ENCODE measurements at places on chromosomes 4 and X. TPM values are rescaled to one million over a fixed set of nuclear protein-coding genes. Genes with fewer than 3 reads are reported as not detected.

- DNase-seq, result no peak
These were observed 72.9 kb downstream of the COMMD8 start for GRCh38 chr4:47390428-47391125.

DNA sequence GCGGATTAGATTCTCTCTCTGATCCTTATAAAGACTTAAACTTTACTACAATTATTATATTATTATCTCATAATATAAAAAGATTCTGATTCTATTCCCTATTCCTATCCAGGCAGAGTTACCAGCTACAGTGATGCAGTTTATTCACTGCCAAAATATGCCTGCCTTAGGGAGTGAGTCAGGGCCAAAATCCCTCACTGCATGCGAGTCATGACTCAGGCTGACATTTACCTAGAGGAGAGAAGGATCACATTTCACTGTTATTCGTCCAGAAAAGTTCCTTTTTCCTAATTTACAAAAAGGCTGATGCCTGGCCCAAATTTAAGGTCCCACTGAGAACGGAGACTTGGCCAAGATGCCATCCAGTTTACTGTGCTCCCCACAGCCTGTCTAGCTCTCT, 168.5 kb upstream of the LDB2 start:
- DNase-seq, result no peak

DNA sequence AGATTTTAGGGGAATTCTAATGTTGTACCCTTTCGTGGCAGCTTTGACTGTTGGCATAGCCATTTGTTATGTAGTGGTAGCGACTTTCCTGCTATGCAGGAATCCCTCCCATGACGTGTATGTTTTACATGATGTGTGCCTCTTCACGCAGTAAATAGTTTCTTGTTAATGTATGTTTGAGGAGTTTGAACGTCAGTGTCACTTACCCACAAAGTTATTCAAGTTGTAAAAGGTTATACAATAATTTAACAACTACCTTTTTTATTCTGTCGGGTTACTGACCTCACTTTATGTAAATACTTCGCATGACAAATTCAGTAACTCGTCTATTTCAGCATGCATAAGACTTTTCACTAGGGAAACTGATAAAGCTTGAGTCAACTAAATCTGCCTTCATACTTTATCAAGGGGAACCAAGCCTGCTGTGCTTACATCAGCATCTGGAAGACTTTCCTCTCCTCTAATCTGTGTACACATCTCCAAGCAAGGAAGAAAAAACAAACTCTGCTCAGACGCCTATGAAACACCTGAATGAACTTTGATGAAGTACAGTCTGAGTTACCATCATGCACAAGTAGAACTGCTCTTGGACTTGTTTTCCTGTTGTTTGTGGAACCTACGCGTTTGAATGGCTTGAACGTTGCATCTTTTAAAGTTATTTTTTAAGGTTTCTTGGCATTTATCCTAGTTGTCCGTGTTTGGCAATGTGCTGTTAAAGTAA, 61.2 kb downstream of the SLC9A6 start:
- DNase-seq, result no peak

- DNase-seq, result no peak
These were observed 11.3 kb downstream of the LAMP2 start for GRCh38 chrX:120457766-120458180.

DNA sequence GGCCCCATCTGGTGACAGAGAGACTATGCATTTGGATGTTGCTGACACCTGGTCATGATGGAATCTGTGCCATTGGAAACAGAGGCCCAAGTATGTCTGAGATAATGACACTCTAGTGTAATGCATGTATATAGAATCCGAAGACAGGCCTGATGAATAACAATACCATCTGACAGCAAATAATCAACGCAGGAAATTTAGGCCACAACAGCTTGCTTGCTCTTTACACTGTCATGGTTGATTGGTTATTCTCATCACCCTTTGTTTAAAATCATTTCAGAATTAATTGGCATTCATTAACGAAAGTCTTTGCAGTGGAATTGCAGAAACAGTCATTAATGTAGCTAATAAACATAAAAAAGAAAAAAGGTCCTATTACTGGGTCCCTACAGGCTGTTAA, 194.8 kb downstream of the AFF2 start:
- DNase-seq, result no peak

- DNase-seq, result no peak
These were observed 226.1 kb upstream of the ANXA3 start for GRCh38 chr4:78325271-78326157.

DNA sequence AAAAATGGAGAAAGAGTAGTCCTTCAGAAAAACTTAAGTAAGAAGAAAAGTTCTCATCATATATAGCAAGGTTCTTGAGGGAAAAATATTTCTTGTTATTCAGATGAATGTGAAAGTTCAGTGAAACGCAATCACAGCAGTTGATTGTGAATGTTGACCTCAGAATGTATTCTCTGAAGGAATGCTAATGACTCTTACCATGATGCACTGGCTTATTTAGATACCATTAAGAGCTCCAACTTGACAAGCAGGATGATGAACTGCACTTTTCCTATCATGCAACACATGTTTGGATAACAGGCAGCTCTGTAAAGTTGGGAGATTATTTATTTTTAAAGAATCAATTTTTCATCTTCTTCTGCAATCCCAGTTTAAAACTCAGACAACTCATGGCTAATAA, 115.5 kb upstream of the MYOZ2 start:
- DNase-seq, result no peak

GRCh38 chrX:104270212-104270611, 15.5 kb upstream of the ESX1 start:
- no peak for DNase-seq

GRCh38 chrX:39603230-39603629, 494.5 kb downstream of the BCOR start:
- no peak for DNase-seq

GRCh38 chr4:84786478-84786877, 180.0 kb downstream of the WDFY3 start:
- no peak for DNase-seq

- no peak for DNase-seq
These were observed 119.1 kb downstream of the MBNL3 start for GRCh38 chrX:132369617-132370326.

DNA sequence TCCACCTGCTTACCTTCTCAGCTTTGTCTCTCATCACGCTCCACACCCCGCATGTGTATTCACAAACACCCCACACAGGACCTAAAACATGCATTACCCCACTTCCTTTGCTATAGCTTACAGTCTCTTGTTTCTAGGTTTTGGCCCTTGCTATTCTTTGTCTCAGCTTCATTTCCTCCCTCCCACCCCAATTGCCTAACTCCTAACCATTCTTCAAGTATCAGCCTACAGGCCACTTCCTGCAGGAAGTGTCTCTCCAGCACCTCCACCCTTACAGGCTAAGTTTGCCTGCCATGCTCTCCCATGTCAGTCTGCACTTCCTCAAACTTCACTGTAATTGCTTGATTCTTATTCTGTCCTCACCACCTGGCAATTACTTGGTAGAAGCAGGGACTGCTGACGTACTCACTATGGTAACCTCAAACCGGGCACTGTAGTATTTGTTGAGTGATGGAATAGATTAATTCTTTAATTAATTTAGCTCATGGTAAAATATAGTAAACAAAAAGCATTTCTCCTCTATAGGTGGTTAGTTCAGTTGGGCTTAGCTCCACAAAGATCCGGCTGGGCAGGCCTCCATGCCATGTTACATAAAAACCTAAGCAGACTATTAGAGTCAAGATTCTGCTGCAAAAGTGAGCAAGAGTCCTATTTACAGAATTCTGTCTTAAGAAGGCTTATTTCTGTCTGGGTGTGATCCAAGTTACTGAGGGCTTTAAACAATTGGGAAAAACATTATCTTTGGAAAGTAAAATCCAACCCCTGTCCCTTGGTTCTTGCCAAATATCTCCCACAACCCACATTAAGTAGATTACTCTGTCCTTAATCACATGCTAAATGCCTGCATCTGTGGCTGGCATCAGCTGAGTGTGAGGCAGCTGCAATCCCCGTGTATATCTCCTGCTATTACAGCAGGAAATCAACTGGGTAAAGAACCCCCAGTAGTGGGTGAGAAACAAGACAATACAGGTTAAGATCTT, 124.7 kb upstream of the CPEB2 start:
- DNase-seq, result no peak

DNA sequence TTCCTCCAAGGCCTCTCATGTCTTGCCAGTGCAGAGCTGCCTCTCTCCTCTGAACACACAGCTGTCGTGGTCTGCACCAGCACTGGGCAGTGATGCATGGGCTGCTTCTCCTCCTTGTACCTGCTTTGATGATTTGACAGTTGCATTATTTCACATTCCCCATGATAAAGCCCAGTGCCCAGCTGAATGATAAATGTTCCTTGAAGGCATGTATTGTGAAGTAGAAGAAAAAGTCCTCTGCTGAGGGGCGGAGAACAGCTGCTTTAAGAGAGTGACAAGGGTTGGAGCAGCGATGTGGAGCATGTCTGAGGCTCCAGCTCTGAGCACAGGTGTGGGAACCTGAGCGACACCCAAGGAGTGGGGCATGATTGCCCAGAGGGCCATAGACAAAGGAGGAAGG, 21.1 kb upstream of the TRIM2 start:
- DNase-seq, result no peak

DNA sequence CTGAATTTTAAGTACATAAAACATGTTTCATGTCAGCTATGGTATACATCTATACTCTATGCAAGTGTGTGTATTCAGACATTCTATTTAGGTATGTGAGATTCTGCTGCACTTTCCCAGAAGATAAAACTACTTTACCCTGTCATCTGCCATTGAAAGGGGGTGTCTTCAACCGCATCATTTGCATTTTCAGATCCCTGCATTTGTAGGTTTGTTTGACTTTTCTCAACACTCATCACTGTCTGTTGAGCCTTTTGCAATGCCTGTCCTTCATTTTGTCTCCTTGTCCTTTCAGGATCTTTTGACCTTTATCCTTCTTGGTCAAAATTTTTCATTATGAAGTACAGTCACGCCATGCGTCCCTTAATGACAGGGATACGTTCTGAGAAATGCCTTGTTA, 103.5 kb downstream of the TMA16 start:
- DNase-seq, result no peak

DNA sequence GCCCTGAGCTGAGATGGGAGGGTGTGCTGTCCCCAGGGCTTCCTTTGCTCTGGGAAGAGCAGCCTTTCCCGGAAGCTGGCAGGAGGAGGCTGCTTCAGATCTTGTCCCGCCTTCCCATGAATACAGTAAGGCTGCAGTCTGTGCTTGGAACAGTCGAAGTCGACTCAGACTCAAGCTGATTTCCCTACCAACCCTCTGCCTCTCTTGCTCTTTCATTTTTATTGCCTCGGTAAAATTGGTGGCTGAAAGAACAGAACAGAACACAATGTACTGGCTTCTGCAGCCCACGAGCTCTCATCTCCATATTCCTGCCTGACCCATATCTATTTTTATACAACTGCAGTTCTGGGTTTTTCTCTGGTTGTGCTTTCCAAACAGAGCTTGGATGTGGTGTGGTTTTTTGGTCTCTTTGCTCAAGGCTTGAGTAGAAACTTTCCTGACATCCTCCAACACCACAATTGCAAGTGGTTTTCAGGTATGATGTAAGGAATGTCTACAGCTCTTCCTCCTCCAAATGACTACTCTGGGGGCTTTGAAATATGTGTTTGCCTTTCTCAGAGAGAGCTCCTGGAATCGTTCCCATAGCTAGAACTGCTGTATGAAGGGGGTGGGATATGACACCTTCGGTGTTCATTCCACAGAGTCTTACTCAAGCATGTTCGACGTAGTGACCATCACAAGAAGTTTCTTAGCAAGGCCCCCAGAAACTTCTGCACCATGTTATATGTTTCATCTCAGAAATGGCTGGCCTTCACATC, 61.3 kb downstream of the ENPP6 start:
- DNase-seq, result no peak

GRCh38 chr4:157996061-157997028, 176.5 kb downstream of the GASK1B start:
- DNase-seq, result no peak

DNA sequence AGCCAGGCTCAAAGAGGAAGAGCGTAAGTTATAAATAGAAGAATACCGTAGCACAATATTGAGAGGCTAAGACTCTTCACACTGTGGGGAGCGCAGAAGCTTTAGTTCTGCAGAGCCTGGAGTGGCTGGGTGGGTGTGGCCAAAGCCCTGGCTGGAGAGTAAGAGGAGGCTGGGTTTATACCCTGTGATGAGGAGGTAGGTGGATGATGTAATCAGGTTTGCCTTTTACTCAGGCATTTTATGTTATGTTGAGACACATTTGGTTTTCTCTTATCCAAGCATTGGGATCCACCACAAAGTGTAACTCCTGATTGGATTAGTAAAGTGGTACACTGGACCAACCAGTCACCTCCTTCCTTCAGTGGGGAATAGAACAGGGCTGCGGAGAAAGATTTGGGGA, 13.9 kb downstream of the CDS1 start:
- DNase-seq, result no peak

- DNase-seq, result peak; percentile 75
These were observed at the start of gene MID1 for GRCh38 chrX:10620121-10620699. Gene MID1, minus strand, starts transcription at chrX:10620585. Its CDS starts 53,038 bp downstream, at chrX:10567547.

DNA sequence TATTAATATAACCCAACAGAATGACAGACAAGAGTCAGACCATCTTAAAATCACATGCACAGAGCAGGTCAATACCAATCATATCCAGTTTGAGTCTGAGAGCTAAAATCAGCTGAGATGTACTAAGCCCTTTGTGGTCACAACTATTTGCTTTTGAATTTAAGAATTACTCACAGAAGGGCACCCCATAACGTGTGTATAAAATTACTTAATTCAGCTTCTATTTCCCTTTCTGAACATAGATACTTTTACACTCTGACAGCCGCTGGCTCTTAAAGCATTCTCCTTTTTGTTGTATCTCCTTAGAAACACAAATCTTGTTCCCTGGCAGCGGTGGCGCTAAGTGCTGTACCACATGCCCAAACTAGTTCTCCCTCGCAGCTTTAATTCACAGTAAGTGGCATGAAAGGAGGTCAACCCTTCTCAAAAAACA, 14.8 kb upstream of the PPARGC1A start:
- DNase-seq, result no peak

DNA sequence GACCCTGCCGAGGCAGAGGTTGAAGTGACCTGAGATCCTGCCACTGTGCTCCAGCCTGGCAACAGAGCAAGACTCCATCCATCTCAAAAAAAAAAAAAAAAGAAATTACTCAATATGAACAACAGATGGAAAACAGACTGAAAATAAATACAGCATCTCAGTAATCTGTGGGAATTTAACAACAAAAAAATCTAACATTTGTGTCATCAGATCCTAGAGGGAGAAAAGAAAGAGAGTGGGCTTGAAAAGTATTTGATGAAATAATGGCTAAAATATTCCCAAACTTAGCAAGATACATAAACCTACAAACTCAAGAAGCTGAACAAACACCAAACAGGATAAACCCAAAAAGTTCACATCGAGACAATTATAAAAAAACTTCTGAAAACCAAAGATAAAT, 84.7 kb downstream of the CENPC start:
- no peak for DNase-seq

GRCh38 chrX:43860646-43861370, 21.4 kb downstream of the MAOB start:
- DNase-seq, result no peak

The GPR50 gene
- not detected for total RNA-seq

The LONRF3 gene
- total RNA-seq, result 5.5 TPM

The TRIM60 gene
- not detected for total RNA-seq

The EGFL6 gene
- not detected for total RNA-seq

The VCX3A gene
- not detected for total RNA-seq

The SLC25A5 gene
- total RNA-seq, result 212 TPM

The GPAT3 gene
- 33.5 TPM for total RNA-seq

The VCX2 gene
- not detected for total RNA-seq

The OPRPN gene
- total RNA-seq, result not detected

The ADH7 gene
- not detected for total RNA-seq

The TMEM144 gene
- 11.4 TPM for total RNA-seq

The MAEA gene
- 58.5 TPM for total RNA-seq

The DAPP1 gene
- 0.56 TPM for total RNA-seq

The RHOH gene
- total RNA-seq, result 0.37 TPM

The ANOS1 gene
- 6.2 TPM for total RNA-seq
